T-helper 2 cell (primary cell): ENCODE measurements at places on chromosomes 1 and 21.

GRCh38 chr1:103129255-103129654, 20.9 kb upstream of the COL11A1 start:
- no peak for DNase-seq

DNA sequence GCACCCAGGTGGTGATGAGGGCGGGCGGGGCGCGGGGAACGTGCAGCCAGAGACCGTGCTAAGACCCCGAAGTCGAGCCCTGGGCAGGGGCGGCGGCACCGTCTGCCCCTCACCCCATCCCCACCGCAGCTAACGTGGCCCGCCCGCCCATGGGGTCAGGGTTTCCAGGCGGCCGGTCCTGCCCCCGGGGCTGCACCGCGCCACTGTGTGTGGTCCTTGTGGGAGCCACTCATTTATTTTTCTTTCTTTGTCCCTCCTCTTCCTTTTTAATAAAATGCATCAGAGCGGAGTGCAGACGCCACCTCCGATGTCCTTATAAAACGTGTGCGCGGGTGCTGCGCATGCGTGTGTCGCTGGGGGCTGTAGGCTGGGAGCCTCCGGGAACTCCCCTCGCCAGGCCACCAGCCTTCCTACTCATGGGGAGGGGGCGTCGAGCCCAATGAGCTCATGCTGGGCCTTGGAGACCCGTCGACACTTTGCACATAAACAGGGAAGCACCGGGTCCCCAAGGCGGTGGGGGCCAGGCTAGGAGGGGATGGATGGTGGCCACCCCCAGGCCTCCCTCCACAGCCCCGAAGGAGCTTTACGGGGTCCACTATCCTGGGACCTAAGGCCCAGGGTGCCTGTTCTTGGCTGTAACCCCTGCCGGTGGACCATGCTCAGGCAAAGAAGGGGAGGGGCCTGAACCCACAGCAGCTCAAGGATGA, 59.9 kb downstream of the WNT9A start:
- no peak for DNase-seq

GRCh38 chr21:20997311-20997635, 936 bp upstream of the NCAM2 start:
- no peak for DNase-seq

DNA sequence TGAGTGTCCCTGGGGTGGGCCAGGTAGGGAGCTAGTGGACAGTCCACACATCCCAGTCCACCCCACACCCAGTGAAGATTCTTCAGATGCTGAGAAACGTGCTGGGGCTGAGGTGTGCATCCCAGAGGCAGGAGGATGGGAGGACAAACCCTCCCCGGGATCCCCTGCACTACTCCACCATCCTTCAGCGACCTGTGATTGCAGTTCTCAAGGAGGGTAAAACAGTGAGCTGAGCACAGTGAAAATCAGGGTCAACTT, 51.0 kb downstream of the ELK4 start:
- DNase-seq: no peak

GRCh38 chr1:158951956-158952355, 20.6 kb downstream of the PYHIN1 start:
- no peak for DNase-seq

DNA sequence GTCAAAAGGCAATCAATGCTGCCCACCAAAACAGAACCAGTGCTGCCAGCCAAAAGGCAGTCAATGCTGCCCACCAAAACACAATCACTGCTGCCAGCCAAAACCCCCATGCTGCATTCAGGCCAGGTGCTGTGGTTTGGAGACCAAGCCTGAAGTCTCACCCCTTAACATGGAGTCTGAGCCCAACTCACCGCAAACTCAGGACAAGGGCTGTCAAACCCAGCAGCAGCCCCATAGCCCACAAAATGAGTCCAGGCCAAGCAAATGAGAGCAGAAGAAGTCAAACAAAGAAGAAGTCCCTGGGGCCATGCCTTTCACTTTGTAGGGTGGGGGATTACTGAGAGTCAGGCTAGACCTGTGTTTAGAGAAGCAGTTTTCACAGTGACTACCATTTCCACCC, 6.4 kb downstream of the SMCP start:
- DNase-seq: no peak

GRCh38 chr1:15035236-15035635, 118.3 kb upstream of the TMEM51 start:
- DNase-seq: no peak

DNA sequence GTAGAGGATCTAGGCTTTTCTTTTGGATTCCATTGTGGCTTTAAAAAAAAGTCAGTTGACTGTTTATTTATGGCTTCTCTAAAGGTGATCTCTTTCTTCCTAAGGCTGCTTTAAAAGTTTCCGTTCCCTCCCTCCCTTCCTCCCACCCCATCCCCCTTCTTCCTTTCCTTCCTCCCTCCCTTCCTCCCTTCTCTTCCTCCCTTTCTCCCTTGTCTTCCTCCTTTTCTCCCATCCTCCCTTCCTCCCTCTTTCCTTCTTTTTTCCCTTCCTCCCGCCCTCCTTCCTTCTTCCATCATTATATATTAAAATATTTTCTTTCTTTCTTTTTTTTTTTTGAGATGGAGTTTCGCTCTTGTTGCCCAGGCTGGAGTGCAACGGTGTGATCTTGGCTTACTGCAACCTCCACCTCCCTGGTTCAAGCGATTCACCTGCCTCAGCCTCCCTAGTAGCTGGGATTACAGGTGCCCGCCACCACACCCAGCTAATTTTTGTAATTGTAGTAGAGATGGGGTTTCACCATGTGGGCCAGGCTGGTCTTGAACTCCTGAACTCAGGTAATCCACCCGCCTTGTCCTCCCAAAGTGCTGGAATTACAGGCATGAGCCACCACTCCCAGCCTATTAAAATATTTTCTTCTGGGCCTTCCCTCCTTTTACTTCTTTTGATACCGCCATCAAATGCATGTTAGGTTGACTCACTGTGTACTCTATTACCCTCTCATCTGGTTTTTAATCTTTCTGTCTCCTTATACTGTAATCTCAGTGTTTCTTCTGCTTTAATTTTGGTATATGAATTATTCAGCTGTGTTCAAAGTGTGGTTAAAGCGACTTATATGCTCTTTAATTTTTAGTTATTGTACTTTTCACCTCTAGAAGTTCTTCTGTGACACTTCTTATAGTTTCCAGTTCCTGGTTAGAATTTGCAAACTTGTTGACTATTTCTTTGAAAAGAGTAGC, 59.2 kb upstream of the ATP5PO start:
- no peak for DNase-seq

DNA sequence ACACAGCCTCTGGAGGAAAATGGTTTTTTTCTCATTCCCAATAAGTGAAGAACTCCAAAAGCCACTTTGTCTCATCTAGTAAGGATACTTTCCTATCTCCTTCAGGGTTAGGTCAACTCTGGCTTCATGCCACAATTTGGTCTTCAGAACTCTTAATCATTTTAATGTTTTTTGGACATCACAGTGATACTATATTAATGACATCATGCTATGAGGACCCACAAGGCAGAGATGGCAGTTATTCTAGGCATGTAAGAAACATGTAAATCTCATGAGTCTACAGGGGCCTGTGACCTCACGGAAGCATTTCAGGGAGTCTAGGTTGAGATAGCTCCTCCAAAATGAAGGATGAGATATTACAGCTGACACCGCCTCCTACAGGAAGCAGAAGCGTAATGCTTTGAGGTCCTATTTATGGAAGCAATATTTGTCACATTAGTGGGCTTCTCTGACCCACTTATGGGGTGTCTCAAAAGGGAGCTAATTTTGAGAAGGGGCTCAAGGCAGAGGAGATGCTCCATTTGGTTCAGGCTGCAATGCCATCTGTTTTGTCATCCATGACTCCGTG, 5.0 kb upstream of the GPR137B start:
- DNase-seq: no peak

- DNase-seq: no peak
Observed at GRCh38 chr1:226349081-226349480, 40.1 kb upstream of the LIN9 start.

- DNase-seq: no peak
Observed at GRCh38 chr1:221283532-221283931, 404.3 kb downstream of the HLX start.

DNA sequence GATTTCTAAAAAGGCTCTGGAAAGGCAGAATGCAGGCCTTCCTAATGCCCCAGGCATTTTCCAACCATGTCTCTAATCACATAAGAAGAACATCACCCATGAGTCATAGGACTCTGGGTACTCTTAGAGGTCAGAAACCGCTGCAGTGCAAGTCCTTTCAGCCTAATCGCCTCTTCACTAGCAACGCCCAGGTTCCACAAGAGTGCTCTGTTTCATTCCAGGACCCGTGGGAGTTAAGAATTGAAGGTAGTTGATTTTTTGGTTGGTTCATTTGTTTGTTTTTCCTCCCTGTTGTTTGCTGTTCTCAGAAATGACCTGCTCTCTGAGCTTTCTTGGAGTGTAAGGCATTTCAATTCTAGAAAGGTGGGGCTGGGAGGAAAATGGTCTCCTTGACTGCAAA, 123.2 kb downstream of the NR5A2 start:
- no peak for DNase-seq

- DNase-seq: no peak
Observed at GRCh38 chr21:14312871-14313270, 70.1 kb downstream of the HSPA13 start.

GRCh38 chr1:92826792-92827191, 5.0 kb upstream of the RPL5 start:
- no peak for DNase-seq

DNA sequence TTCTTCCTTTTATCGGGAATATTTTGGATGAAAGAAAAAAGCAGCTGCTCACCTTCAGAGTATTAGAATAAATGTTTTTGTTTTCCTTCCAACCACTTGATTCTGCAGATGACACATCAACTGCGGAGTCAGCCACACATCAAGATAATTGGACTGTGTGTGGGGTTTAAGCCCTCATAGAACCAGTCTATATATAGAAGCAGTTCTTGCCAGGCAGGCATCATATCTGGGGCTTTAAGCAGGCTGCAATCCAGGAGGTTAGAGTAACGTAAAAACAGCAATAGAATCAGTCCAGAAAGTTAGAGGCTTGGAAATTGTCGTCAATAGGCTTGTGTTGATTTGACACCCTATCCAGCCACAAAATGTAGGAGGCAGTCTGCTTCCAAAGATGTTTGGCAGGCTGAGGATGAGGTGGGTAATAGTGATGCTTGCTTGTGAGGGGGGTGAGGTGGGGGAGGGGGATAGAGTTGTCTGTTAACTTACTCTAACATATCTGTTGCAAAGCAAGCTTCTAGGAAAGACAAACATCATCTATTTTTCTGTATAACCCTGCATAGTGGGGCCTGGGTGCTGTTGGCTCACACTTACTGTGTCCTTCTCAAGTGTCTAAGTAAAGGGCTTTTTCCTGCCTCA, 64.8 kb downstream of the PEX14 start:
- DNase-seq: no peak

DNA sequence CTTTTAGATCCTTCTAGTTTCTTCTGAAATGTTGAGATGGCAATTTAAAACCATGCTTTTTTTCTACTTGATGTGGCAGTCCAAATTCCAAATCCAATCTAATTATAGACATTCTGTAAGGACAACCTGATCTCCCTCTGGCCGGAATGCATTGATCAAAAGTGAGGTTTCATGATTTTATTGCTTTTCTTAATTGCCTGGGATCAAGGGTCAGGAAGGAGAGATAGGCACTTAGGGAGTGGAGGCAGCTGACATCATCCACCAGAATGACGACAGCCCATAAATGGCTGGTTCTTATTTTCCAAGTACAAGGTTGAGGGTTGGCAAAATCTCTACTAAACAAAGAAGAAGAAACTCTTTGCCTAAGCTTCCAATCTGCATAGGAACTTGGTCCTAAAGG, 46.4 kb upstream of the SCCPDH start:
- DNase-seq: no peak

DNA sequence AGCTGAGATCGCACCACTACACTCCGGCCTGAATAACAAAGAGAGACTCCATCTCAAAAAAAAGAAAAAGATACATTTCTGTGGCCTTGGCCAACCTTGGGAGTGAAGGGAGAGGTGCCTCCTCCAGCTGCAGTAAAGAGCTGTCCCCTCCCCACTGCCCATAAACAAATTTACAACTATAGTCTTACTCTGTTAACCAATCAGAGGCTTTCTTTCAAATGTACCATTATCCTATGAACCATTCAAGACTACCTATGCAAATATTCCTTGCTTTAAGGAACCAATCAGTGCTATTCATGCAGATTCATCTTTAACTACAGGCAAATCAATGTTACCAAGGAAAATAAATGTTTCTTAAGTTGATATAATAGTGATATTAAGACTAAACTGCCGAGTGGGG, 1.0 kb downstream of the CELA2B start:
- DNase-seq: no peak

- DNase-seq: no peak
Observed at GRCh38 chr1:13450204-13450603, 40.0 kb downstream of the PRAMEF20 start.

DNA sequence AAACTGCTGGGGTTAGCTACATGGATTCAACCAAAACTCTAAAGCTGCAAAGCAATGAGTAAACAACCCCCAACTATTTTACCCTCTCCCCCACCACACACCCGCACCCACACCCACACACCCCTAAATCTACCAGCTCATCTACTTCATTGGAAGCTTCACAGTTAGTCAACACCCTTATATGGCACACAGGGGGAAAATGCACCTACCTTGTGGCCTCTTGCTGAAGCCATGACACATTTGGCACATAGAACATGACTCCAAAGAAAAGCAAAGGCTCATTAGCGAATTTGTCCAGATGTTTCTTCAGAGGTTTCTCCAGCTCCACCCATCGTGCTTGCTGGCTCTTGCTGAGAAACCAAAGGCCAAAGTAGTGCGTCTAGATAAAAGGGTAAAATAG, 99.8 kb downstream of the PTPN14 start:
- no peak for DNase-seq

DNA sequence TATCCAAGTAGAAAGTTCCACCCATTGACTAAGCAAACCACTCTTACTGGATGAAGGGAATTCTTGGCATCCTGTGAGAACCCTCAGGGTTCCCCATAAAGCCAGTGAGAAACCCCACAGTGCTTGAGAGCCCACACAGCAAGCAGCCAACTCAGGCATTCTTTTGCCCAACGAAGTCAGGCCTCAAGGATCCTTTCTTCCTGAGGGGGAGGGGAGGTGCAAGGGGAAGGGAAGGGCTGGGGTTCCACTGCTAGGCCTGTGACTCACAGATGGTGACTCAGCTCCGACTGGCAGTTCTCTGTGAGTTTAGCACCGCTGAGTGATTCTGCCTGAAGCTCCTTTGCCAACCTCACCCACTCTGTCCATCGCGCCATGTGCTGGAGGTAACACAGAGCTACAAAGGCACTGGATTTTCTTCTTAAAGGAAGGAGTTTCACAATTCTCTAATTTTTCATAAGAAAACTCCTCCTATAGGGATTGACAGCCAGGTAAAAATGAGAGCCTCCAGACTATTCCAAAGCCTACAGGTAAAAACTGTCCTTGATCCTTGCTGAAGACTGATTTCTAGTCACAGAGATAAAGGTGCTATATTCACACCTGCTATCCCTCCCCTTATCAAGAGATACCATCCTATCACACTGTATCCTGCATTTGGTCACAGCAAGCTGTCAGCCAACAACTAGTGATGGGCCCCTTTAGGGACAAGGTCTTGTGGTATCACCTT, 4.8 kb downstream of the ENO1 start:
- no peak for DNase-seq

GRCh38 chr1:154502066-154502743, at the start of the genes SHE and TDRD10:
Gene SHE, minus strand, starts transcription at chr1:154502412. Its CDS starts 386 bp downstream, at chr1:154502026.
Gene TDRD10, plus strand, starts transcription at chr1:154502219. Its CDS starts 4,685 bp downstream, at chr1:154506904.
- DNase-seq: no peak
